ENCODE measurements at places on chromosomes 6 and 20.

GRCh38 chr6:129280749-129281148, 397.8 kb downstream of the LAMA2 start:
- no peak for DNase-seq
- H3K4me1 ChIP-seq: no peaks in the 10 kb centered on the region
- no peak overlapping the region for H3K4me3 ChIP-seq
- H3K36me3 ChIP-seq: no peaks in the 10 kb centered on the region
- no peak overlapping the region for H3K27ac ChIP-seq

GRCh38 chr6:125984311-125984710, 2.0 kb upstream of the TRMT11 start:
- H3K4me1 ChIP-seq: no peaks in the 10 kb centered on the region
- H3K27ac ChIP-seq: no peak overlapping the region
- DNase-seq: no peak
- no peaks in the 10 kb centered on the region for H3K27me3 ChIP-seq
- H3K4me3 ChIP-seq: no peak overlapping the region

DNA sequence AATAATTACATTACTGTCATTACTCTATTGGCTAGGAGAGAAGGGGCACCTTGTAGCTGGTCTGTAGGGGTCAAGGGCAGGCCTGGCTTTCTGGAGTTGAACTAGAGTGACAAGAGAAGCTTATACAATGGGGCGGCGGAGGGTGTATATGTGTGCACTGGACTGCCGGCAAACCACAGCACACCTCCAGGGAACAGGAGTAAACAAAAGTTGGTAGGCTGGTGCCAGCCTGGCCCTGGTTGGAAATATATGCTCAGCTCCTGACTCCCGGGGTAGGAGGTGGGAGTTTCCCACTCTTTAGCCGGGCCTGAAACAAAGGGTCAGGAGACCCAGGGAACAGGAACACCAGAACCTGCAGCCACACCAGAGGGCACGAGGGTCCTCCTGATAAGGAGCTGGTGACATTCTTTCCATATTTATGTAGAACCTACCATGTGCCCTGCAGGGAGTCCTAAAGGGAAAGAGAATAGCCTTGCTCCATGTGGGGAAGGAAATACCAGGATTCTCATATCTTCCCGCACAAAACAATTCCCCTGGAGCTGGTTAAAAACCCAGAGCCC, 5.1 kb downstream of the C6orf132 start:
- no peaks in the 10 kb centered on the region for H3K27me3 ChIP-seq
- H3K4me1 ChIP-seq: peaks cover 4% of the 10 kb centered on the region
- no peak for DNase-seq
- no peak overlapping the region for H3K4me3 ChIP-seq
- no peak overlapping the region for H3K27ac ChIP-seq
- H3K36me3 ChIP-seq: no peaks in the 10 kb centered on the region

- H3K4me3 ChIP-seq: no peak overlapping the region
- H3K36me3 ChIP-seq: no peaks in the 10 kb centered on the region
- H3K4me1 ChIP-seq: no peaks in the 10 kb centered on the region
- H3K27ac ChIP-seq: no peak overlapping the region
Observed at GRCh38 chr6:99016355-99016754, 68.6 kb upstream of the FBXL4 start.

DNA sequence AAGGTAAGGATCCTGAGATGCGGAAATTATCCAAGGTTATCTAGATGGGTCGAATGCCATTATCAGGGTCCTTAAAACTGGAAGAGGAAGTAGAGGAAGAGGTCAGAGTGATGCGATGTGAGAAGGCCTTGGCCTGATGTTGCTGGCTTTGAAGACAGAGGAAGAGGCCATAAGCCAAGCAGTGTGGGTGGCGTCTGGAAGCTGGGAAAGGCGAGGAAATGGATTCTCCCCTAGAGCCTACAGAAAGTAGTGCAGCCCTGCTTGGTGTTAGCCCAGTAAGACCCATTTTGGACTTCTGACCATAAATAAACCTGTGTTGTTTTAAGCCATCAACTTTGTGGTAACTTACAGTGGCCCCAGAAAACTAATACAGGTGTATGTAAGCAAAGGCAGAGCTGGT, 2.0 kb downstream of the SRXN1 start:
- H3K27ac ChIP-seq: no peak overlapping the region
- no peaks in the 10 kb centered on the region for H3K27me3 ChIP-seq
- DNase-seq: no peak
- H3K4me3 ChIP-seq: no peak overlapping the region
- no peaks in the 10 kb centered on the region for H3K4me1 ChIP-seq

GRCh38 chr20:13325033-13325432, 104.0 kb downstream of the ISM1 start:
- H3K27ac ChIP-seq: no peak overlapping the region
- H3K27me3 ChIP-seq: no peaks in the 10 kb centered on the region
- no peaks in the 10 kb centered on the region for H3K36me3 ChIP-seq
- no peak overlapping the region for H3K4me3 ChIP-seq

- no peak overlapping the region for H3K27ac ChIP-seq
- no peaks in the 10 kb centered on the region for H3K4me1 ChIP-seq
- no peaks in the 10 kb centered on the region for H3K36me3 ChIP-seq
- no peaks in the 10 kb centered on the region for H3K27me3 ChIP-seq
Observed at GRCh38 chr6:56860475-56860874, 94.4 kb upstream of the BEND6 start.

DNA sequence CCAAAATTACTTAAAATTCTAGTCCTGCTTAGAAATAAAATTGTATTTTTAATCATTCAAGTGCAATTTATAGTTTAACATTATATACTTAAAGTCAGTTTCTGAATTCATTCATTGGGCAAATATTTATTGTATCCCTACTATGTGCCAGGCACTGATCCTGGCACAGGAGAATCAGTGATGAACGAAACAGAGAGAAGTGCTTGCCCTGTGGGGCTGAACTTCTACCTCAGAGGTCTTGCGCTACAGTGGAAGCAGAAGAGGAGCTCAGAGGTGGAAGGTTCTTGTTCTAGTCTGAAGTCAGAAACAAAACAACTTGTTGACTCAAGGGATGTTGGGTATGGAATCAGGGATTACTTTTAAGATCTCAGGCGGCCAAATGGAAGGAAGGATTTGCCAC, 6.0 kb downstream of the CLDN20 start:
- DNase-seq: no peak
- peaks cover 11% of the 10 kb centered on the region for H3K4me1 ChIP-seq
- H3K4me3 ChIP-seq: no peak overlapping the region
- no peak overlapping the region for H3K27ac ChIP-seq
- no peaks in the 10 kb centered on the region for H3K27me3 ChIP-seq

- no peaks in the 10 kb centered on the region for H3K36me3 ChIP-seq
- DNase-seq: no peak
- no peaks in the 10 kb centered on the region for H3K27me3 ChIP-seq
- H3K4me1 ChIP-seq: no peaks in the 10 kb centered on the region
- H3K27ac ChIP-seq: no peak overlapping the region
Observed at GRCh38 chr6:57183336-57183735, 11.2 kb downstream of the BAG2 start.

DNA sequence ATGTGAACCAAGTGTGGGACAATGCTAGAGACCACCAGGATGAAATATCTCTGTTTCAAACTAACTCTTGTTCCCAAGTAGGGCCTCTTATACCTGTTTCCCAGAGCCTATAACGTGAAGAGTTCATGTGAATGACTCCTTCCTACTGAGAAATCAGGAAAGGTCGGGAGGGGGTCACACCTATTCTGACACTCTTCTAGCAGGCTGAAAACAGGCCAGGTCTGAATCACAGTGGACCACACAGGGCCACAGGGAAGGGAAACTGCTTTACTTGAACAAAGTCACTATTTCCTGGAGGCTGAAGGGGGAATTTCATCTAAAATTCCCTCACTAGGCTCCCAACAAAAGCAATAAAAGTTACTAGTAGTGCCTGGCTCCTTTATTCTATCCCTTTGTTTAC, 88.4 kb upstream of the BMP2 start:
- H3K27ac ChIP-seq: no peak overlapping the region
- H3K36me3 ChIP-seq: no peaks in the 10 kb centered on the region
- H3K4me1 ChIP-seq: no peaks in the 10 kb centered on the region
- no peak overlapping the region for H3K4me3 ChIP-seq
- H3K27me3 ChIP-seq: no peaks in the 10 kb centered on the region

- no peaks in the 10 kb centered on the region for H3K4me1 ChIP-seq
- H3K36me3 ChIP-seq: no peaks in the 10 kb centered on the region
- H3K27ac ChIP-seq: no peak overlapping the region
- H3K4me3 ChIP-seq: no peak overlapping the region
- H3K27me3 ChIP-seq: no peaks in the 10 kb centered on the region
Observed at GRCh38 chr6:8389036-8389818, 46.1 kb downstream of the SLC35B3 start.

DNA sequence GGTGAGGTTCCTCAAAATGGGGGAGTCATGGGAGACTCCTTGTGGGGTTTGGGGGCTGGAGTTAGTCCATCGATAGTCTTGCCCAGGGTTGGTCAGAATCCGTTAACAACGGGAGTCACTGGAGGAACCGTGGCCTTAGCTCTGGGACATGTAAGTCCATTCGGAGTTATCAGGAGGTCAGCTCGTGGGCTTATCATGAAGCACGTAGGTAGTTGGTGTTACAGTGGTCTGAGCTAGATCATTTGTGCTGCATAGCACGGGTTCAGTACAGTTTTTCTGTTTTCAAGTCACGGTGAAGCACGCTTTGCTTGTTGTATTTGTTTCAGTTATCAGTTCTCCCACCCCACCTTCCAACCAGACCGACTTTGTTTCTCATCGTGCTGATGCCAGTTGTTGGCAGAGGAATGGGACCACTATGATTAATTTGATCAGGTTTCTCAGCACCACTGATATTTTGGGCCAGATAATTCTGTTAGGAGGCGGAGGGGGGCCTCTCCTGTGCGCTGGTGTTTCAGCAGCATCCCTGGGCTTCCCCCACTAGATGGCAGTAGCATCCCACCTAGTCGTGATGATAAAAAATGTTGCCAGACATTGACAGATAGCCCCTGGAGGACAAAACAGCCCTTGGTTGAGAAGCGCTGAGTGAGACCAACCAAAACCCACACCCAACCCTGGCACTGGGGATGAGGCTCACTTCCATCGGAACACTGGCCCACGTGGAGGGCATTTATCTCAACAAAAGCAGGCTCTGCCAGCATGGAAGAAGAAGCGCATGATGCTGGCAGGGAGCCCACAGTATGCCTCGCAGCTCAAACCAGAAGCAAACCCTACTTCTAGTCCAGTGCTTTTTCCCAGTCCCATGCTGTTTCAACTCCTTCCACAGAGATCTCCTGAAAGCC, 2.2 kb upstream of the APMAP start:
- H3K4me3 ChIP-seq: no peak overlapping the region
- DNase-seq: peak; percentile 82
- peaks cover 13% of the 10 kb centered on the region for H3K4me1 ChIP-seq
- H3K27ac ChIP-seq: peak overlapping the region; percentile 36
- no peaks in the 10 kb centered on the region for H3K27me3 ChIP-seq

DNA sequence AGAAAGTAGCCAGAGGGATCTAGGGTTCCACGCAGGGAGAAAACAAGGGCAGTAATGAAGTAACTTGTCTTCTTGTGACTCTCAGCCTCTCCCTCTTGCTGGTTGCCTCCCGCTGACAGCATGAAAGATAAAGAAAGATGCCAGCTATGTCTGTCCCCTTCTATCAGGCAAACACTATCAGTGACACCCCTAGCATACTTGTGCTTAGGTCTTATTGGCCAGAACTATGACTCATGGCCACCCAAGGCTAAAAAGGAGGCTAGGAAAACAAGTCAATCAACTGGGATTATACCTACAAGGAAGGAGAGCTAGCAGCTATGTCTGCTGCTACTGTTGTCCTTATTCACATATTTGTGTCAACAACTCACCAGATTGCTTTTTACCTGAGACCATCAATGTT, 206.8 kb upstream of the SOX4 start:
- H3K27me3 ChIP-seq: no peaks in the 10 kb centered on the region
- no peak for DNase-seq

DNA sequence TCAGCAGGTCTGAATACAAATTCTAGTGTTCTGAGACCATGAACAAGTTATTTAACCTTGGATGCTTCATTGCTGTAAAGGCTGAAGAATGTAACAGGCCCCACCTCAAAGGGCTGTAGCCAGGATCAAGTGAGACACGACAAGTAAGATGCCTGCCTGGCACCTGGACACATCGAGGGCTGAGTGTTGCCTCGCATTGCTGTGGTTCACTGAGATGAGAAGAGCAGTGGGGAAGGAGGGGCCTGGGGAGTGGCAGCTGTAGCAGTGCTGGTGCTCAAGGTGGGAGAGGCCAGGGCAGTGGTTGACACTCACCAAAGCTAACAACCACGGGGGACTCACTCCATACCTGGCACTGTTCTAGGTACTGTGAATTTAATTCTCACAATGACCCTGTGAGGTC, 187.8 kb downstream of the KIF16B start:
- H3K36me3 ChIP-seq: no peaks in the 10 kb centered on the region
- no peaks in the 10 kb centered on the region for H3K27me3 ChIP-seq
- H3K4me1 ChIP-seq: no peaks in the 10 kb centered on the region
- DNase-seq: no peak
- H3K27ac ChIP-seq: no peak overlapping the region
- H3K4me3 ChIP-seq: no peak overlapping the region

- no peak overlapping the region for H3K4me3 ChIP-seq
- H3K4me1 ChIP-seq: no peaks in the 10 kb centered on the region
- DNase-seq: peak; percentile 36
- H3K27me3 ChIP-seq: no peaks in the 10 kb centered on the region
- H3K27ac ChIP-seq: peak overlapping the region; percentile 33
Observed at GRCh38 chr6:43082806-43083655, 6.9 kb downstream of the PTK7 start.

GRCh38 chr6:133610227-133610840, 278.6 kb upstream of the TCF21 start:
- no peak overlapping the region for H3K4me3 ChIP-seq
- no peaks in the 10 kb centered on the region for H3K36me3 ChIP-seq
- H3K4me1 ChIP-seq: no peaks in the 10 kb centered on the region

DNA sequence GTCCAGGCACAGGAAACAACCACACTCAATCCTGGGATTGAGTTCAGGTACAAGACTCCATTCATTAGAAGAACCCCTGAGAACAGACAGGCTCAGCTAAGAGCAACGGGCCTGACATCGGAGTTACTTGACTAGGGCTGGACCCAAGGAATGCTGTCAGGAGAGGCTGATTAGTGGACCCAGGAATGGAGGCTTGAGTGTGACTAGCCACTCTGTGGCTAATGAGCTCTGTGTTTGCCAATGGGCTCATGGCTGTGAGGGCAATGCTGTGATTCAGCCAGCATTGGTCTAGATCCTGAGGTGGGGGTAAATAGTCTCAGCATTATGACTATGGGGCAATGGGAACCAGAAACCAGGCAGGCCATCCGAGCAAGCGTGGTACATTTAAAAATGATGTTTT, 71.8 kb downstream of the RIOK1 start:
- H3K27me3 ChIP-seq: no peaks in the 10 kb centered on the region
- H3K4me3 ChIP-seq: no peak overlapping the region
- H3K36me3 ChIP-seq: no peaks in the 10 kb centered on the region
- no peak for DNase-seq
